ENCODE measurements at places on chromosomes 11 and 22. TPM values are rescaled to one million over a fixed set of nuclear protein-coding genes. Genes with fewer than 3 reads are reported as not detected.

RAG1 gene
- polyA plus RNA-seq = 2.4 TPM

CD151 gene
- polyA plus RNA-seq = 201 TPM

ATF4 gene
- polyA plus RNA-seq = 299 TPM

IGF2 gene
- polyA plus RNA-seq = 731 TPM

TRIM64C gene
- not detected for polyA plus RNA-seq

IGLL5 gene
- polyA plus RNA-seq = 0.28 TPM

HTR3A gene
- polyA plus RNA-seq = not detected

RAG2 gene
- 0.37 TPM for polyA plus RNA-seq

SPDYC gene
- polyA plus RNA-seq = 0.16 TPM

ARRB1 gene
- polyA plus RNA-seq = 24.5 TPM

TRIM48 gene
- polyA plus RNA-seq = not detected

GRCh38 chr11:118918128-118918685 is 7.5 kb downstream of the BCL9L start:
- no peak for DNase-seq

GRCh38 chr11:82927264-82927880 is 25.8 kb downstream of the DDIAS start:
- DNase-seq = no peak

GRCh38 chr11:116637766-116638165 is 135.0 kb downstream of the BUD13 start:
- no peak for DNase-seq

DNA sequence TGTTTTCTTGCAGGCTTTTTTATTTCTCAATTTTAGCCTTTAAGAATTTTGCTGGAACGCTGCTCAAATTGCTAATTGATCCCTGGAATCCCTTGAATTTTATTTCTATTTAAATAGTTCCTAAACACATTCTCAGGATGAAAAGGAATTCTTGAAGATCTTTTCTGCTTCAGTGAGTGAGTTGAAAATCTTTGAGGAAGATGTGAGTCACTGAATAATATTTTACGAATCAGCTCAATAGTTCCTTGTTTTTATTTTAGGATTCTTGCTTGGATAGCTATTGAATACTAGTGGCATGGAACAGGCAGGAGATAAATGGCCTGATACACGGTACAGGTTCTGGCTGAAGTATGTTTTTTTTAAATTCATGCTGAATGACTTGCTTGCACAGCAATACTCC is 194.6 kb upstream of the CCDC90B start:
- no peak for DNase-seq

DNA sequence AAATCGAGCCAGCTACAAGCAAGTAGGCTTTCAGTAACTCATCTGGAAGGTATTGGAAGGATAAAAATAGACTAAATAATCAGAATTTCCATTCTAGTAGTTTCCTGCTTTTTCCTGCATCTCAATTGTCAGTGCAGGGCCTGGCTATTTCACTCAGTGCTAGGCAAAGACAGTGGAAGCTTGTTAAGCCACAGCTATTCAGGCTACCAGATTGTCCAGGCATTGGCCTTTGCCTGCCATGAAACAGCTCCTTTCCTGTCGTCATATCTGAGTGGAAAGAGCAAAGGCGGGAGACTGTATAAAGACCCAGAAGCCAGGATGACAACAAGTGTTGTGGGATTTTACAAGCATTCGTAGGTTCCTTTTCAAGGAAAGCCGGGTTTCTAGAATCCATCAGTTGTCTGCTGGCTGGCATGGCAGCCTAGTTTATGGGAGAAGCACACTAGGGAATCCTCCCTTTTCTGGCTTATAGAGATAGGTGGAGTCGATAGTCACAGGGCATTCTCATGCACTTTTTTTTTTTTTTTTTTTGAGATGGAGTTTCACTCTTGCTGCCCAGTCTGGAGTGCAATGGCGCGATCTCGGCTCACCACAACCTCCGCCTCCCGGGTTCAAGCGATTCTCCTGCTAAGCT is 2.0 kb upstream of the TNRC6B start:
- no peak for DNase-seq

DNA sequence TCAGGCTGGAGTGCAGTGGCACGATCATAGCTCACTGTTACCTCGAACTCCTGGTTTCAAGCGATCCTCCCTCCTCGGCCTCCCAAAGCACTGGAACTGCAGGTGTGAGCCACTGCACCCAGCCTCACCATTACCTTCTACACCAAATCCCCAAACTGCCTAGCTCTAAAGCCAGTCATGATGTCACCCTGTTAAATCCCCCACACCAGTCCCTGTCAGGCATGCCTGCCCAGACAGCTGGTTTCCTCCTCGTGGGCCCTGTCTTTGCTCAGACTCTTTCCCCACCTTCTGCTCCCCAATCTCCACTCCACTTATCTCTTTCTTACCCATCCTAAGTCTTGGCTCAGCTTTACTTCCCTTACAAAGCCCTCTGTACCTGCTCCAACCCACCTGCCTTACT is 12.5 kb upstream of the EXPH5 start:
- DNase-seq = no peak

- DNase-seq = no peak
Observed at GRCh38 chr11:70246196-70246595, 24.3 kb upstream of the PPFIA1 start.

DNA sequence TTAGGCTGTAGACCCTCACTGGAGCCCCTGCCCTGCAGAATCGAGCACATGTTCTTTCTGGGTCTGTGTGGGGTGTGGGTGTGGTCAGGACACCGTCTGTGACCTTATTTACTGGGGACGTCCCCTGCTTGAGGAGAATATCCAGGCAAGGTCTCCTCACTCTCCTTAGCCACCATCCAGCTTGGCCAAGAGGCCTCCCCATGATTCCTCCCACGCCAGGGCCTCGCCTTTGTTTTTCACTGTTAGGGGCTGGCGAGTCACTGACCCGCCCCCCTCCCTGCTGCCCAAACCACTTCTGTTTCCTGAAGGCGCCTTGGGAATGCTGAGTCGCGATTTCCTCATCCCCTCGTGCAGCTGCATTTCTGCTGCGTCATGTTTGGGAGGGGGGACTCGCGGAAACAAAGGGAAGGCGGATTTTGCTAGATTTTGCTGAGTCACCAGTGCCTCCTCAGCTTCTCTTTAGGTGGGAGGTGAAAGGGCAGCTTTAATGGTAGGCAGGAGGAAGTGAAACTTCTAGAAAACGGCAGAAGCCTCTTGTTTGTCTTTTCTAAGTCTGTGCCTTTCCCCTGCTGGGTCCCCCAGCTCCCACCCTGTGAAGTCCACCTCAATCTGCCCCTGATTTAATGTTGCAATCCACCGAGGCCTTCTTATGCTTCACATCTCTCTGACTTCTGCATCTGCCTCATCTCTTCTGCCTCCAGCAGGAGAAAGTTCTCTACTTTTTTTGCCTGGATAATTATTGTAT is 4.0 kb upstream of the HMOX1 start:
- DNase-seq = no peak

- no peak for DNase-seq
Observed at GRCh38 chr22:31870890-31871289, 73.4 kb upstream of the YWHAH start.

DNA sequence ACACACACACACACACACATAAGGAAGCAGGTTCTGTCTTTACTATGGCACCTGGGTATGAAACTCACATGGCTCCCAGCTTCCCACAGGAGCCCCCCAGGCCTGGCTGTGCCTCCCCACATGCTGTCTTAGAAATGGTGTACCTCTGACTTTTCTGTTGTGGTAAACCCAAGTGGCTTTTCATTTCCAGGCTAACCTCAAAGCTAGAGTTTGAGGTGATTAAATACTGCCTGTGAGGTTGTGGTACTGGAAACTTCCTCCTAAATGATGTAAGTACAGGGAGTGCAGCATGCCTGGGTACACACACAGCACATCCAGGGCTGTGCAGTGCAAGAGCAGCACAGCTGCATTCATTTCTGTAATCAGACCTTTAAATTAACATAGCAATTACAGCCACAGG is 34.4 kb downstream of the ME3 start:
- no peak for DNase-seq

DNA sequence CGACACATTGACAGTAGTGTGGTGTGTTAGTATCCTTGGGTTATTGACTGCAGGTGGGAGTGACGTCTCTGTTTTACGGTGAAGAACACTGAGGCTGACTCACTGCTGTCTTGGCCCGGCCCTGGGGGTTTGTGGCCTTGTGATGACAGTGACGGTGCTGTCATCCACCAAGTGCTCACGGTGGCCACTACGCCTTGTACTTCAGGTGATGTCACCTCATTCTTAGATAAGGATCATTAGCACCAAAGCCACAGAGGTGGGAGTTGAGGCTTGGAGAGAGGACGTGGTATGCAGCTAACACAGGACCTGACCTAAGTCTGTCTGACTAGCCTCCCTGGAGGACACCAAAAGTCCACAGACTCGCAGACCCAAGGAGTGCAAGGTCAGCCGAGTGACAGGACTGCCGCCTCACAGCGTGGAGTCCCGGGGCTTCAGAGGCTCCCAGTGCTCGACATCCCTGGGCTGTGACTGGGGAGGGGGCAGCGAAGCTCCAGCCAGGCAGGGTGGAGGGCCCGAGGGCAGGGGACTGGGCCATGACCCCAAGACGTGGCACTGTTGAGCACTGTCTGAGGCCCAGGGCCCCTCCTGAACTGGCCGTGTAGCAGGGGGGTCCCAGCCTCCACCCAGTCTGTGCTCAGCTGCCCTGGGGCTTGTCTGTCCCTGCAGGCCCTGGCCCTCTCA is 56.5 kb downstream of the NAT10 start:
- DNase-seq = no peak

- DNase-seq = no peak
Observed at GRCh38 chr22:20887375-20887774, 28.6 kb downstream of the SNAP29 start.

- no peak for DNase-seq
Observed at GRCh38 chr11:63574856-63575602, 11.8 kb upstream of the PLAAT2 start.

GRCh38 chr22:33018232-33018864 is 39.8 kb downstream of the SYN3 start:
- DNase-seq = no peak

GRCh38 chr11:87059596-87060390 is 22.1 kb downstream of the TMEM135 start:
- DNase-seq = no peak

- no peak for DNase-seq
Observed at GRCh38 chr11:69153661-69154060, 2.1 kb upstream of the SMIM38 start.

DNA sequence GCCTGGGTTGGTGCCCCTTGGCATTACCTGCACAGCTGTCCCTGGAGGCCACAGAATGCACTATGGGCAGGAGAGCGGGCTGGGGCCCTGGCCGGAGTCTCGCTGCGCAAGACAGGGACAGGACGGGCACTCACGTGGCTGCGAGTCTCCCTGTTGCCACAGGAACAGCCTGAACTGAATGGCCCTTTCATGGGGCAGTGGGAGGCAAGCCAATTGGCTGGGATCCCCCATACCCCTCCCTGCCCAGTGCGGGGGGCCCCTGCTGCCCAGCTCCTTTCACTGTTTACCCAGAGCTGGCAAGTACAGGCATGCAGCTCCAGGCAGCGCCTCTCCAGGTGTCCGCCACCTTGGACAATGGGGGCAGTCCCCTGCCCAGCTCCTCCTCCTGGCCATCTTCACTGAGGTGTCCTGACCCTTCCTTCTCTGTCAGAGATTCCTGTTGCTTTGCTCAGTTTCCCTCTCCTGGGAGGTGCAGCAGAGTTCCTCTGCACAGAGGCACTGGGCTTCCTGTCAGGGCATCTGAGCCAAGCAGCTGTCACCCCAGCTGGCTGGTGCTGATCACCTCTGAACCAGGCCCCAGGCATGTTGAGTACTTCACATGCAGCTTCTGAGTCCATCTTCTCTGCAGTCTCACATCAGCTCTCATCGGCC is 5.2 kb downstream of the USP2 start:
- DNase-seq = no peak

DNA sequence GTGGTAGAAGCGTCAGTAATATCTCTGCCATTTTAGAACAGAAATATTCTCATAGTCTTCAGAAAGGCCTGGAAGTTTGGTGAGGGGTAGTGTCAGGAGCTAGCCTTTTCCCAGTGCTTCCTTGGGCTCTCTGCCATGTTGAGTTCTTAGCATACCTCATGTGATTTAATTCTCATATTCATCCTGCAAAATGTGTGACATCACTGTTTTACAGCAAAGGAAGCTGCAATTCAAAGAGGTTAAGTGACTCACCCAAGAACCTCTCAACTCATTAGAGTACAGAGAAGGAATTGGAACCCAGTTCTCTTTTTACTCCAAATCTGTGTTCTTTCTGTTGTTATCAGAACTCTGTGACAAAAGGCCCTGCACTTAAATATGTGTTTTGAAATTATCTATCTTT is 72.1 kb downstream of the RNF169 start:
- DNase-seq = no peak

Measured in left renal cortex interstitium (tissue), 4 donors.